ENCODE measurements at places on chromosomes 16 and 17.
A peak's percentile ranks its signal among the peaks of the same experiment; 100 is the strongest.

- H3K4me1 ChIP-seq, result peaks cover 33% of the 10 kb centered on the region
- peaks cover 23% of the 10 kb centered on the region for H3K36me3 ChIP-seq
- peak; percentile 64 for DNase-seq
- peaks cover 5% of the 10 kb centered on the region for H3K27me3 ChIP-seq
- H3K4me3 ChIP-seq, result no peak overlapping the region
- no peak overlapping the region for H3K27ac ChIP-seq
Observed at GRCh38 chr17:30113213-30113612, 3.4 kb upstream of the NSRP1 start.

- H3K4me1 ChIP-seq, result no peaks in the 10 kb centered on the region
- H3K4me3 ChIP-seq, result no peak overlapping the region
- no peaks in the 10 kb centered on the region for H3K36me3 ChIP-seq
- H3K27ac ChIP-seq, result no peak overlapping the region
- H3K27me3 ChIP-seq, result peaks cover 18% of the 10 kb centered on the region
- DNase-seq, result no peak
Observed at GRCh38 chr17:50797135-50797810, 30.0 kb upstream of the ANKRD40CL start.

- H3K27me3 ChIP-seq, result no peaks in the 10 kb centered on the region
- H3K36me3 ChIP-seq, result no peaks in the 10 kb centered on the region
- H3K27ac ChIP-seq, result no peak overlapping the region
- peaks cover 15% of the 10 kb centered on the region for H3K4me1 ChIP-seq
- H3K4me3 ChIP-seq, result no peak overlapping the region
Observed at GRCh38 chr17:32015245-32016013, 8.2 kb downstream of the LRRC37B start.

DNA sequence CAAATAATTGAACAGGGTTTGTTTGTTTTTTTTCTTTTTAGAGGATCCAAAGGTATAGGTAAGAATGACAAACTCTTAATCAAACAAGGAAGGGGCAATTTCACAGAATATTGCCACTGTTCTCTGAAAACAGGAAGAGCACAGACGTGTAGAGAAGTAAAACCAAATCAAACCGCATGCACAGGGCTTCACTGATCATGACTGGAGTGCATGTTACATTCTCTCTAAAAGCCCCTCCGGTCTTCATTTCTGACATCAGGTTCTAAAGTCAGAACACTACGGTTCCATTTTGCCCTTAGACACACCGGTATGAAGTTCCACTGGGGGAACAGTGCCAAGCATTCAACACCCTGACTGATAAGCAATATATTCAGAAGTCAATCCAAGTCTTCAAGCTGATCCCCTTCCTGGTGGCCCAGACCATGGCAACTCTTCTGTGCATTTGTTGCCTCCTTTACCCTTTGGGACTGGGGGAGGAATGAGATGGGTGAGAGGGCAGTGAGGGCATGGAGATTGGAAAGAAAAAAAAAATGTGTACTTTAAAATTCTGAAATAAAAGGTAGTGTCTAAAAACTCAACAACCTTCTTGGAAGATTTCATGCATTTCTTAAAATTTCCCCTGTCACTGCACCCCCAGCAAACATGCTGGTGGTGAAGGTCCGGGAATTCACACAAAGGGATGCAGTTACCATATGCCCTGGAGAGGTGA lies 1.4 kb downstream of the MMD start:
- 0 out of 2 replicates have a peak, but pooled peaks cover 5% of the 10 kb centered on the region for H3K4me1 ChIP-seq
- DNase-seq, result no peak
- H3K27me3 ChIP-seq, result peaks cover 7% of the 10 kb centered on the region
- no peaks in the 10 kb centered on the region for H3K36me3 ChIP-seq
- peak overlapping the region; percentile 81 for H3K4me3 ChIP-seq

DNA sequence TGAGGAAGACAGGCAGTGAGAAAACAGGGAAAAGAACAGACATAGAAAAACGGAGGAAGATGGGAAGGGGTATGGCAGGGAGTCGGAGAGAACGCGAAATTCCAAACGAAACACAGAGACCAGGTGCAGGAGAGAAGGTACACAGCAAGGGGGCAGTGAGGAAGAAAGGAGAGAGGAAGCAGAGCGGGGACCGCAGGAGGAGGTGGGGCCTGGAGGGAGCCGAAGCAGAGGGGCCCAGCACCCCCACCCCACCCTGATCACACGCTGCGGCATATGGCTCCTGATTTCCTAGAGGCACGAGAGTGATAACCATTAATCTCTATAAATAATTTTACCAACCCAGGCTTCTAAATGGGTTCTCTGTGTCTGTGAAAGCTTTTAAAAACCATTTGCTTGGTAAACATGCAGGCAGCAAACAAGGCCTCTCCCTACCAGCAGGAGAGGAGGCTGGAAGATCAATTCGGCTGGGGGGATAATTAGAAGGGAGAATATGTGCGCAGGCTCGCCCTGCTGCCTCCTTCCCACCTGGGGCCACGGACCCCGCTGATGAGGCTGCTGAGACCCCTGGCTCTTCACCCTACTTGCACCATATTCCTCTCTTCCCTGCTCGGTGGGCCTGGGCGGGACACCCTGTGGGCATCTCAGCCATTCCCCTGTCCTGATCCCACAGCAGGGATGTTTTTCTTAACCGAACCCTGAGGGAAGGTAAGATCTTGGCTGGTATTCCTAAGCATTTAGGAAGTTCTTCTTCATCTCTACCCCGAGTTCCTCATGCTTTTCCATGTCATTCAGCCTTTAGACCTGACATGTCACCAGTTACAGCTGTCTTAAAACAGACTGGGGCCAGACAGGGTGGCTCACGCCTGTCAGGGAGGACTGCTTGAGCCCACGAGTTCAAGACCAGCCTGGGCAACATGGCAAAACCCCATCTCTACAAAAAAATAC lies 86.7 kb downstream of the TMEM132E start:
- no peak overlapping the region for H3K4me3 ChIP-seq
- H3K27ac ChIP-seq, result no peak overlapping the region
- H3K27me3 ChIP-seq, result peaks cover 5% of the 10 kb centered on the region
- no peaks in the 10 kb centered on the region for H3K4me1 ChIP-seq

GRCh38 chr16:57166951-57167350 lies 18.9 kb downstream of the PSME3IP1 start:
- peaks cover 18% of the 10 kb centered on the region for H3K36me3 ChIP-seq
- no peak overlapping the region for H3K27ac ChIP-seq
- DNase-seq, result no peak
- no peak overlapping the region for H3K4me3 ChIP-seq

DNA sequence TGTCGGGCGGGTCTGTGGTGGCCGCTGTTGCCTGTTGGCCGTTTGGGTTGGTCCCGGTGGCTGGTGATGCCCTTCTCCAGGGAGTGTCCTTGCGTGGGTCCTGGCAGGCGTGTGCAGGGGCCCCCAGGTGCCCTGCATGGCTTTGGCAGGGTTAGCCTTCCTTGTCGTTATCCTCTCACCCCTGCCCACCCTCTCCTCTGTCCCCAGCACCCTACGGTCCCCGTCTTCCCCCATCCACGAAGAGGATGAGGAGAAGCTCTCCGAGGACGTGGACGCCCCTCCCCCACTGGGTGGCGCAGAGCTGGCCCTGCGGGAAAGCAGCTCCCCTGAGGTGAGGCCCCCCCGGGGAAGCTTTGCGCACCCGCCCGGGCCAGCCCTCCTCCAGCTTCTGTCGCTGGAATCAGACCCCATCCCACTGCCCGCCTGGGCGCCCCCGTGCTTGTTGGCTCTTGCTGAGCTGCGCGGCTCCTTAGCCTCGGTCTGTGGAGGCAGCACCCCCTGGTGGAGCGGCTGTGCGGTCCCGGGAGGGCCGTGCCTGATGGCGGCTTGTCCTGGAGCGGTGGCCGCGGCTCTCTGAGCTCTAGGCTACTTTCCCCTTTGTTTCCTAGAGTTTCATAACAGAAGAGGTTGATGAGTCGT lies 10.6 kb upstream of the NUDT16L1 start:
- H3K4me1 ChIP-seq, result no peaks in the 10 kb centered on the region
- peaks cover 4% of the 10 kb centered on the region for H3K36me3 ChIP-seq
- H3K27ac ChIP-seq, result no peak overlapping the region
- DNase-seq, result no peak
- no peak overlapping the region for H3K4me3 ChIP-seq

GRCh38 chr17:71438631-71439146 lies 682.1 kb upstream of the SOX9 start:
- H3K27ac ChIP-seq, result peak overlapping the region; percentile 85
- H3K36me3 ChIP-seq, result peaks cover 8% of the 10 kb centered on the region
- H3K27me3 ChIP-seq, result no peaks in the 10 kb centered on the region
- H3K4me3 ChIP-seq, result peak overlapping the region; percentile 62

DNA sequence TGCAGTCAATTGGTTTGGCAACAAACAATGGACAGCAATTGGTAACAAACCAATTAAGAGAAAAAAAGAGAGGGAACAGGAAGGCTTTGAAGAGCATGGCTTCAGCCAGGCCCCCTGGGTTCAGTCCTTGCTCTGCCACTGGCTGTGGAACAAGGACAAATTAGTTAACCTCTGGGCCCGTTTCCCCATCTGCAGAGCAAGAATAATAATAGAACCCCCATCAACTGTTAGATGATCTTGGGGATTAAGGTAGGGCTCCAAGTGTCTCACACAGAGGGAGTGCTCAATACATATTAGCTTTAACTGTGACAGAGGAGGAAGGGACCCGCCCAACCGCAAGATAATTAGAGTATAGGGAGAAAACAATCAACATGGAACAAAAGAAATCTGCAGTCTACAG lies 55.2 kb downstream of the PECAM1 start:
- H3K27me3 ChIP-seq, result peaks cover 35% of the 10 kb centered on the region
- no peak for DNase-seq
- no peak overlapping the region for H3K4me3 ChIP-seq
- H3K27ac ChIP-seq, result no peak overlapping the region
- H3K4me1 ChIP-seq, result peaks cover 17% of the 10 kb centered on the region

- H3K4me3 ChIP-seq, result peak overlapping the region; percentile 75
- no peaks in the 10 kb centered on the region for H3K36me3 ChIP-seq
- H3K27ac ChIP-seq, result no peak overlapping the region
- no peaks in the 10 kb centered on the region for H3K4me1 ChIP-seq
- DNase-seq, result no peak
Observed at GRCh38 chr17:8326511-8327302, 12.9 kb upstream of the ODF4 start.

DNA sequence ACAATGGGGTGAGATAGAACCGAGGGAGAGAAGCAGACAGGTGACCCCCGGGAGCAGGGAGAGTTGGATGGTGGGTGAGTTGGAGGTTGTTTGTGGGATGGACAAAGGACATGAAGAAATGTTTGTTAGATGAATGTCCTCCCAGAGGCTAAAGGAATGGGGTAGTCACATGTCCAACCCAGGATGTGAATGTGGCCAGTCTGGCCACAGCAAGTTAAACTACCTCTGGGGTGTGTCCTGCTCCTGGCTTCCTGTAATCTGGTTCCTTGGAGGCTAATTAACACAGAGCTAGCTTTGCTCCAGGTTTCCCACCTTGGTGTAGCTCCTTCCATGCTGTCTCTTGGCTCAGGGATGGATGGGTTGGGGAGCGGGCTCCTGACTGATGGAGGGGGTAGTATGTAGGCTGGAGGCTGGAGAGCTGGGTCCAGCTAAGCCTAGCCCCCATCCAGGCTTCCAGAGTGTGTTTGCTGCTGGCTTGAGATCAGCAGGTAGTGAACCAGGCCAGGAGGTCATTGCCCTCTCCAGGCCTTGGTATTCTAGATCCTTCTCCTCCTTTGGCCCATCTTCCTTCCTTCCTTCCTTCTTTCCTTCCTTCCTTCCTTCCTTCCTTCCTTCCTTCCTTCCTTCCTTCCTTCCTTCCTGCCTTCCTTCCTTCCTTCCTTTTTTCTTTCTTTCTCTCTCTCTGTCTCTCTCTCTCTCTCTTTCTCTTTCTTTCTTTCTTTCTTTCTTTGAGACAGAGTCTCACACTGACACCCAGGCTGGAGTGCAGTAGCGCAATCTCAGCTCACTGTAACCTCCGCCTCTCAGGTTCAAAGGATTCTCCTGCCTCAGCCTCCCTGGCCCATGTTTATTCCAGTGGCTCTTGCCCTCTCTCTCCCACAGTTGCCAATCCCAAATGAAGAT lies 28.0 kb upstream of the UBE2G1 start:
- H3K27ac ChIP-seq, result no peak overlapping the region
- peaks cover 15% of the 10 kb centered on the region for H3K4me1 ChIP-seq

GRCh38 chr17:33980193-33980592 lies 274.9 kb upstream of the CCL2 start:
- peaks cover 11% of the 10 kb centered on the region for H3K36me3 ChIP-seq
- H3K4me1 ChIP-seq, result no peaks in the 10 kb centered on the region
- H3K27ac ChIP-seq, result no peak overlapping the region
- no peak for DNase-seq

DNA sequence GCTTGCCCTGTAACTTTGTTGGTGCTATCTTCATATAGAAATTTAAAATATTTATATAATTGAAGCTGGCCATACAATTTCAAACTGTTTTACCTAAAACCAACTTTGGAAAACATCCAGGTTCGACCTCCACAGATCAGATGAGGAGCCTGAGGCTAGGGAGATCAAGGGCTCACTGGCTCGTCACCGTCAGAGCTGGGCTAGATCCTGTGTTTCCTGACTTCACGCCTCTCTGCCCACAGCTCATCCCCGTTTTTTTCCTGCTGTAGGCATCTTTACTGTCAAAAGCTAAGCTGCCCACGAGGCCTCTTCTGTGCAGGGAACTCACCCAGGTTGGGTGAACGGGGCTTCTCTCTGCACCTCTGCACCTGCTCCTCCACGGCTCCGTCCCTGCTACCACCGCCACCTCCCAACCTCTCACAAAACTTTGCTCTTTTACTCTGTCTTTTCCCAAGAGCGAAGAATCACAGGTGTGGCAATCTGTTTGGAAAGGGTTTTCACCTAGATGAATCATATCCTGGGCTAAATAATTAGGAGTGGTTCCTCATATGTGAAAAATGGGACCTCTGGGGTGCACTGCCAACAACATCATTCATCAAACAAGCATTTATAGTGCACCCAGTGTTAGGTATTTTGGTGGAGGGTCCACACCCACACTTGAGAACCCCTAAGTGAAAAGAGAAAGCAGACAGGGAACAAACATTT lies 24.8 kb upstream of the KDM6B start:
- peaks cover 5% of the 10 kb centered on the region for H3K27me3 ChIP-seq
- H3K4me1 ChIP-seq, result peaks cover 6% of the 10 kb centered on the region
- no peak for DNase-seq
- H3K27ac ChIP-seq, result no peak overlapping the region

DNA sequence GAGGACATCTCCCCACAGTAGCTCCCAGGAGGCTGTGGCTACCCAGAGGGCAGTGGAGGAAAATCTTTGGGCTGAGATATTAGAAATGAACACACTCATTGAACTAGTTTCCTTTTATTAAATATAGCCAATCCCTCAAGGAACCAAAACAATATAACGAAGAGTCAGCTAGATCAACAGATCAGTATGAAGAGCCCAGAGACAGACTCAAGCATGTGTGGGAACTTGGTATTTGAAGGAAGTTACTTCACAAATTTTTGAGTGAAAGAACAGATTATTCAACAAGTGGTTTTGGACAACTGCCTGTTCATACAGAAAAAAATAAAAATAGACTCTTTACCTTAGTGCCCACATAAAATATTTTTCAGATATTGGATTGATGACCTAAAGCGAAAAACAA lies 183.6 kb upstream of the PMFBP1 start:
- no peak overlapping the region for H3K4me3 ChIP-seq
- no peak overlapping the region for H3K27ac ChIP-seq
- peaks cover 5% of the 10 kb centered on the region for H3K4me1 ChIP-seq
- no peak for DNase-seq
- no peaks in the 10 kb centered on the region for H3K27me3 ChIP-seq
